ENCODE measurements at places on chromosomes 3 and 15. TPM values are rescaled to one million over a fixed set of nuclear protein-coding genes. Genes with fewer than 3 reads are reported as not detected.

- peaks cover 5% of the 10 kb centered on the region for H3K4me1 ChIP-seq
- peak; percentile 32 for DNase-seq
- H3K27me3 ChIP-seq = peaks cover 4% of the 10 kb centered on the region
- no peaks in the 10 kb centered on the region for H3K36me3 ChIP-seq
- no peak overlapping the region for H3K4me3 ChIP-seq
- H3K27ac ChIP-seq = no peak overlapping the region
Measured at GRCh38 chr3:159486580-159486979, 502.1 kb upstream of the IL12A start.

DNA sequence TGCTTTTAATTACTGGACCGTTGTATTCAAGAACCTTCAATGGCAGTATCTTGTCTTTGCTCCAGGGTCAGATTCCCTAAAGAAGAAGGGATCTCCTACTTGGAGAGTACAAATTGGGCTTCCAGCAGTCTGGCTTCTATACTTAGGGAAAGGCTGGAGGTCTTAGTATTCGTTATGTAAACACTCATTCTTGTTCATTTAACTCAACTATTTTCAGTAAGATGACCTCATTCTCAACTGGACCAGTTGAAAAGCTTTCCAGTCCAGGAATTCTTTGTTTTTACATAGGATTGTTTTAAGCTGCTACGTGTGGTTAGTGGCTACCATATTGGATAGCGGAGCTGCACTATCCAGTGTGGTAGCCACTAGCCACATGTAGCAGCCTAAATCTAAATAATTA, 4.6 kb downstream of the SENP5 start:
- DNase-seq = no peak
- H3K36me3 ChIP-seq = no peaks in the 10 kb centered on the region
- peaks cover 33% of the 10 kb centered on the region for H3K4me1 ChIP-seq

- no peaks in the 10 kb centered on the region for H3K27me3 ChIP-seq
- H3K27ac ChIP-seq = peak overlapping the region; percentile 5
- no peak overlapping the region for H3K4me3 ChIP-seq
- peaks cover 40% of the 10 kb centered on the region for H3K4me1 ChIP-seq
- peaks cover 5% of the 10 kb centered on the region for H3K36me3 ChIP-seq
- no peak for DNase-seq
Measured at GRCh38 chr3:169090559-169090958, 573.0 kb downstream of the MECOM start.

DNA sequence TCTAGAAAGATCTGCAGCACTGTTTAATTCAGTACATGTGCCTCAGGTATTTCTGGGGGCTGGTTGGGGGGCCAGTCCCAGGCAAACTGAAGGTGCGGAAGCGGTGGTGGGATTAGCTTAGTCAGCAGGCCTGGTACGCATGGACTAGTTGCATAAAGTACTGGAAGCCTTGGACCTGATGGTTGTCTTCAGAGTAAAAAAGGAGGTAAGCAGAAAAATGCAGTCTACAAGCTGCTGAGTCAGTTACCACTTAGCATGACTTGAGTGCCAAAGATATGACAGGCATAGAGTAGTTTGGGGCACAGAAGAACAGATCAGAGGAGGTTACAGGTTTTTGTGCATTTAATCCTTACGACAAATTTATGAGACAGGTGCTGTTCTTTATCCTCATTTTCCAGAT, 19.9 kb upstream of the GOLGA8J start:
- H3K4me3 ChIP-seq = peak overlapping the region; percentile 45
- peak overlapping the region; percentile 22 for H3K27ac ChIP-seq
- 0 out of 2 replicates have a peak, but pooled peaks cover 1% of the 10 kb centered on the region for H3K36me3 ChIP-seq
- peaks cover 22% of the 10 kb centered on the region for H3K27me3 ChIP-seq

DNA sequence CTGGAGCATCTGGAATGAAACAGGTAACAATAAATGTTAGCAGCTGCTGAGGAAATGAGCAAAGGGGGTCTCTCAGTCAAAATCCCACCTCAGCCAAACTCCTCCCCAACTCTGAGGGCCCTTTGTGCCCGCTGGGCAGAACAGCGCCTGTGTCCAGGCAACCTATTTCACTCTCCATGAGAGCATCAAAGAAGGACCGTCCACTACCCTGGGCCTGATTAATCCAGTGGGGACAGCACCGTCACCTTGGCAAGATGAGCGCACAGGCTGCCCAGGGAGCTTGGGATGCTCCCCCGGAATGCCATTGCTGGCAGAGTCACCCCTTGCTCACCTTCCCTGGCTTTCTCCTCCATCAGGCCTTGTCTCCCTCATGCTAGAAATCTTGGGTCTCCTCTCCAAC, 97.4 kb upstream of the HACD2 start:
- DNase-seq = no peak
- peaks cover 48% of the 10 kb centered on the region for H3K4me1 ChIP-seq
- peaks cover 52% of the 10 kb centered on the region for H3K36me3 ChIP-seq

DNA sequence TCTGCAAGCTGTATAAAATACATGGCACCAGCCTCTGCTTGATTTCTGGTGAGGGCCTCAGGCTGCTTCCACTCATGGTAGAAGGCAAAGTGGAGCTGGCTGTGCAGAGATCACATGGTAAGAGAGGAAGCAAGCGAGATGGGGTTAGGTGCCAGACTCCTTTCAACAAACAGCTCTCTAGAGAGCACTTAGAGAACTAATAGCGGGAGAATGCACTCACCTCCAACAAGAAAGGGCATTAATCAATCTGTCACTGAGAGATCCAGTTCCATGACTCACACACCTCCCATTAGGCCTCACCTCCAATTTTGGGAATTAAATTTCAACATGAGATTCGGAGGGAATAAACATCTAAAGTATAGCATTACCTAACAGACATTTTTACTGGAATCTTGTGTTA, 644.1 kb upstream of the ARRDC4 start:
- DNase-seq = no peak
- H3K4me1 ChIP-seq = no peaks in the 10 kb centered on the region
- no peaks in the 10 kb centered on the region for H3K27me3 ChIP-seq
- H3K4me3 ChIP-seq = no peak overlapping the region
- H3K36me3 ChIP-seq = no peaks in the 10 kb centered on the region

- no peak overlapping the region for H3K4me3 ChIP-seq
- no peaks in the 10 kb centered on the region for H3K36me3 ChIP-seq
- H3K27ac ChIP-seq = no peak overlapping the region
- H3K4me1 ChIP-seq = no peaks in the 10 kb centered on the region
- H3K27me3 ChIP-seq = no peaks in the 10 kb centered on the region
Measured at GRCh38 chr3:167323572-167323971, 56.5 kb downstream of the ZBBX start.

DNA sequence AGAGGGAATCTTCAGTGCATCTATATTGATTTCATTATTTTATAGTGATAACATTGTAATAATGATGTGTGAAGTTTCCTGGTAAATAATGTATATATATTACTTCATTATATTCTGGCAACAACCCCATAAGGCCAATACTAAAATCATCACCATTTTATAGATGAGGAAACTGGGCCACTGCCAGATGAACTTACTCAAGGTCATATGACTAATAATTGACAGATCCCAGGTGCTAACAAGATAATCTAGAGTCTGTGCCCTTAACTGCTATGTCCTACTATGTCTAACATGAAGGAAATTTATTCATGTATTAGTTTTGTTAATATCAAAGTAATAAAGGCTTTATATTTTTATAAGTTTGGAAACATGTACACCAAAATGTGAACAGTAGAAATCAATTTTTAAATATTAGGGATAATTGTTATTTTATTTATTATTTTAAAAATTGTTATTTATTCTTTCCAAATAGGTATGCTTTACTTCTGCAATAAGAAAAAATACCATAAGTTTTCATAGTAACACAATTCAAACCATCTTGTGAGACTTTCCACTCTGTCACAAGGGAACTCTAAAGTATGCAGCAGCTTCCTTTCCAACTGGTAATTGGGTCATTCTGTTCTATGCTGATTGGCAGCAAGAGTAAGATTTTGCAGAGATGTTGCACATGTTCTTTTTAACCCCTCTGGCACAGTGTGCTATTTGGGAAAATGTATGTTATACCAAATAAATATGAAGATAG, 90.8 kb upstream of the CMC1 start:
- H3K36me3 ChIP-seq = no peaks in the 10 kb centered on the region
- no peaks in the 10 kb centered on the region for H3K27me3 ChIP-seq
- H3K27ac ChIP-seq = no peak overlapping the region

- no peak overlapping the region for H3K4me3 ChIP-seq
- DNase-seq = no peak
- H3K27me3 ChIP-seq = no peaks in the 10 kb centered on the region
- H3K36me3 ChIP-seq = 0 out of 2 replicates have a peak, but pooled peaks cover 5% of the 10 kb centered on the region
- H3K4me1 ChIP-seq = peaks cover 69% of the 10 kb centered on the region
Measured at GRCh38 chr15:49898575-49899283, 220.3 kb downstream of the ATP8B4 start.

GRCh38 chr15:92747047-92747446, 91.5 kb upstream of the FAM174B start:
- DNase-seq = no peak
- no peak overlapping the region for H3K27ac ChIP-seq
- H3K27me3 ChIP-seq = no peaks in the 10 kb centered on the region
- H3K4me1 ChIP-seq = no peaks in the 10 kb centered on the region
- H3K36me3 ChIP-seq = no peaks in the 10 kb centered on the region

DNA sequence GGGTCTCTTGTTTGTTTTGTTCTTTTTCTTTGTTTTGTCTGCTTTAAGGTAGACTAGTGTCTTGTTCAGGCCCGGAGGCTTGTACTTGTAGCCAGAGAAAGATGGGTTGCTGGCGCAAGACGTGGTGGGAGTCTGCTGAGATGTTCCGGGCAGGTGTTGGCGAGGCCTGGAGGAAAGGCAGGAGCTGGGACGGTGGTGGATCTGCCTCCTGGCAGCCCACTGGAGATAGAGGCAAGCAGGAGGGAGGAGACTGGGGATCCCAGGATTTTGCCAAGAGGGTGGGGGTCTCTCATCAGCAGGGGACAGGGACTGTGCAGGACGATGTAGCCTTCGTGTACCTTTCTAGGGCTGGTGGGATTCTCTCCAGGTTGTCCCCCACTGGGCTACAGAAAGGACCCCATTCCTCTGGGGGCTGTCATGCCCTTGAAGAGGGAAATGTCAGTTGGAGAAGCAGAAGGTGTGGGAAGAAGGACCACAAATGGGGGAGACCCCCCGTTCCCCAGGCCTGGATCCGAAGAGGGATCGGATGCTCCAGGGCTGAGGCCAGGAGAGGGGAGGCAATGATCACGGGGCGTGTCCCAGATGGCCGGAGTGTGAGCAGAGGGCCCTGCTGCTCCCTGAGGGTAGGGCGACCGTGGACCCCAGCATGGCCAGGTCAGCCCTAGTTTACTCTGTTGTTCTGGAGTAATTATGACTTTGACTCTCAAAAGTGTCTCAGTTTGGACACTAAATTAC, 7.0 kb downstream of the CHAC1 start:
- peaks cover 4% of the 10 kb centered on the region for H3K27me3 ChIP-seq
- DNase-seq = no peak
- no peak overlapping the region for H3K27ac ChIP-seq
- peaks cover 14% of the 10 kb centered on the region for H3K36me3 ChIP-seq

- no peak overlapping the region for H3K4me3 ChIP-seq
- peaks cover 22% of the 10 kb centered on the region for H3K4me1 ChIP-seq
- no peaks in the 10 kb centered on the region for H3K36me3 ChIP-seq
Measured at GRCh38 chr15:50828610-50829206, 63.2 kb upstream of the SPPL2A start.

- peaks cover 8% of the 10 kb centered on the region for H3K27me3 ChIP-seq
- no peak overlapping the region for H3K27ac ChIP-seq
- H3K4me1 ChIP-seq = peaks cover 12% of the 10 kb centered on the region
- DNase-seq = no peak
Measured at GRCh38 chr15:63447017-63447676, 57.2 kb upstream of the USP3 start.

GRCh38 chr15:85500060-85500708, 119.8 kb downstream of the AKAP13 start:
- H3K4me1 ChIP-seq = peaks cover 59% of the 10 kb centered on the region
- H3K36me3 ChIP-seq = no peaks in the 10 kb centered on the region
- H3K4me3 ChIP-seq = no peak overlapping the region

DNA sequence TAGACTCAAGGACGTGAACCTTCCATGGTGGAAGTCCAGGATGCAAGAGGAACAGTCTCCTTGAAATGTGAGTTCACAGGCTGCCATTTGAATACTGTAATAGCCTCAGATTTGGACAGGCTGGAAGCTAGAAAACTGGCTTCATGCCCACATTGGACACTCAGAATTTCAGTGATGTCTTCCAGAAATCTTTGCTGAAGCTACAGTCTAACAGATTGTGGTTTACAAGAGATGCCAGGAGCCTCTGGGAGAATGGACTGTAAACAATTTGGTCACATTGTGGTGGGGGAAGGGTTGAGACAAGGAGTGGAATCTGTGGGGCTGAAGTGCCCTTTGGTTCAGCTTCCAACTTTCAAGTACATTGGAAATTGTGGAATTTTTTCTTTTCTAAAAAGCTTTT, 252.0 kb upstream of the PROK2 start:
- DNase-seq = peak; percentile 18
- peaks cover 8% of the 10 kb centered on the region for H3K4me1 ChIP-seq

DNA sequence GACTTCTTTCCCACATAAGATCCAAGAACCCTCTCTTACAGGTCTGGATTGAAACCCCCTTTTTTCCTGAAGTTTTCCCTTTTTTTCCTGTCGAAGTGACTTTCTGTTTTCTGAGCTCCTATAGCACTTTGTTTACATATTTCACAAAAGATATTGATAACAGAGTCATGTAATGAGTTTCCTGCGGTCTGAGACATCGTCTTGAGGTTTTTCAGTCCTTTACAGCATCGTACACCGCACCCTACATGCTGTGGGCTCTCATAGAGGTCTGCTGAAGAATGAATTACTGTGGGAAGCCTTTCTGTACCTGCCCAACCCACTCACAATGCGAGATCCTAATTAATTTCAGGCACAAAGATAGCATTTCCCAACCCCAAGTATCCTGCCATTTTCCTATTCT, 53.1 kb downstream of the MCF2L2 start:
- no peaks in the 10 kb centered on the region for H3K36me3 ChIP-seq
- H3K27me3 ChIP-seq = peaks cover 28% of the 10 kb centered on the region
- H3K4me1 ChIP-seq = peaks cover 18% of the 10 kb centered on the region
- DNase-seq = no peak
- H3K4me3 ChIP-seq = no peak overlapping the region

- H3K4me1 ChIP-seq = no peaks in the 10 kb centered on the region
- DNase-seq = no peak
- H3K27ac ChIP-seq = no peak overlapping the region
- no peaks in the 10 kb centered on the region for H3K36me3 ChIP-seq
Measured at GRCh38 chr3:51141573-51141972, 243.5 kb upstream of the MANF start.

DNA sequence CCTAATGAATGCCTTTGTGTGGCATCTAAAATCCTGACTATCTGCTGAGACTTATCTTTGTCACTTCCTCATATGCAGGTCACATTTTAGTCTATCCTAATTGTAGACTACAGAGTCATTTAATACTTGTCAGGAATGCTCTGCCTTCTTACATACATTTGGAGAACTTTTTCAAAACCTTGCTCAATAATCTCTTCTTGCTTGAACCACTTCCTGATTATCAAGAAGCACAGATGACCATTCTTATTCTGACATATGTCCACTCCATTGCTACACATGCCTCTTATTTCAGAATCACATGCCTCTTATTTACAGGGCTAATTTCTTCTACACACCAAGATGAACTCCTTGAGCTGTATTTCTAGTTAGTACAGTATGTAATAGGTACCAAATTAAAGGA, 400.3 kb downstream of the TBC1D5 start:
- no peaks in the 10 kb centered on the region for H3K27me3 ChIP-seq
- H3K4me3 ChIP-seq = no peak overlapping the region
- DNase-seq = no peak
- 0 out of 2 replicates have a peak, but pooled peaks cover 6% of the 10 kb centered on the region for H3K4me1 ChIP-seq
- no peaks in the 10 kb centered on the region for H3K36me3 ChIP-seq

VIPR1 gene
- total RNA-seq = not detected

EOMES gene
- total RNA-seq = not detected

HYAL3 gene
- total RNA-seq = 5.3 TPM

COLQ gene
- total RNA-seq = 0.22 TPM

CD200R1 gene
- total RNA-seq = not detected

PRTG gene
- 0.37 TPM for total RNA-seq

BOC gene
- 12.9 TPM for total RNA-seq

SYNM gene
- total RNA-seq = 5.4 TPM

TIGIT gene
- total RNA-seq = not detected

TBC1D21 gene
- total RNA-seq = not detected

GNB4 gene
- total RNA-seq = 47.7 TPM

MRPS11 gene
- total RNA-seq = 68.7 TPM

KCNMB2 gene
- not detected for total RNA-seq
